Ammon's horn (tissue), 1 donor: ENCODE measurements at places on chromosomes 5 and 9.
A peak's percentile ranks its signal among the peaks of the same experiment; 100 is the strongest.

GRCh38 chr9:96399325-96399633 lies 15.8 kb upstream of the SLC35D2 start:
- DNase-seq: no peak

GRCh38 chr5:56233230-56233629 lies at the start of gene ANKRD55:
Gene ANKRD55, minus strand, starts transcription at chr5:56233330. Its CDS starts 417 bp downstream, at chr5:56232913.
- peak; percentile 38 for DNase-seq

DNA sequence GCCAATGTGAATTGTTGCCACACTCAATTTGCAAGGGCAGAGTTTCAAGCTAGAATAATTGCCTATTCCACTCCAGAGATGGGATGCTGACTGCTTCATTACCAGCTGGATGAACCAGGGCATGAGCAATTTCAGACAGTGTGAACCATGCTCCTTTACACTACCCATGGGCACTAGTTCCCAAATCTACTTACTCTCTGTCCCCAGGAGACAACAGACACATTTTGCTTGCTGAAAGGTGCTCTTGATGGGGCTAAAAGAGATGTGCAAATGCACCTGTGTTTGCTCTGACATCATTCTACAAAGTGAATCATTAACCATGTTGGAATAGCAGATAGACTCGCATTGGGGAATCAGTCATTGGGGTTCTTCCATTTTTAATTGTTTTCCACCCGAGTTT lies 522.3 kb upstream of the NUDT12 start:
- DNase-seq: no peak

DNA sequence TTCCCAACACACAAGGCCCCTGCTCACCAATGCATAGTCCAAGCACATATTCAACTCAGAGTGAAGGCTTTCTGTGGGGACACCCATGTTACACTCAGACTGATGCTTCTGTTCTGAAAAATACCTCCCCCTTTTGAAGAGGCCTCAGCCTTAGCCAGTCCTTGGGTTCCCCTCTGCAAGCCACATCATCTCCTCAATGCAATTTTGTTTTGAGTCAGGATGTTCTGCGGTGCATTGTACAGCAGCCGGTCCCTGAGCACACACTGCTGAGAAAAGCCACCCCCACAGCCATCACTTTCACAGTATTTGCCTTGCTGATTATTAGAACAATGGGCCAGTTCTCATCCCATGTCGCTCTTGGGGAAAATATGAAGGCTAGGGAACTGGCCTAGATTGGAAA lies 241.2 kb downstream of the FAM114A2 start:
- DNase-seq: peak; percentile 52

GRCh38 chr9:120735415-120736126 lies 21.3 kb upstream of the MEGF9 start:
- peak; percentile 22 for DNase-seq

- peak; percentile 28 for DNase-seq
Measured at GRCh38 chr9:81455462-81456219, 233.7 kb downstream of the TLE1 start.

GRCh38 chr5:164487939-164488338 lies 982.5 kb downstream of the MAT2B start:
- no peak for DNase-seq

- DNase-seq: no peak
Measured at GRCh38 chr9:124812441-124812876, 35.5 kb downstream of the OLFML2A start.

DNA sequence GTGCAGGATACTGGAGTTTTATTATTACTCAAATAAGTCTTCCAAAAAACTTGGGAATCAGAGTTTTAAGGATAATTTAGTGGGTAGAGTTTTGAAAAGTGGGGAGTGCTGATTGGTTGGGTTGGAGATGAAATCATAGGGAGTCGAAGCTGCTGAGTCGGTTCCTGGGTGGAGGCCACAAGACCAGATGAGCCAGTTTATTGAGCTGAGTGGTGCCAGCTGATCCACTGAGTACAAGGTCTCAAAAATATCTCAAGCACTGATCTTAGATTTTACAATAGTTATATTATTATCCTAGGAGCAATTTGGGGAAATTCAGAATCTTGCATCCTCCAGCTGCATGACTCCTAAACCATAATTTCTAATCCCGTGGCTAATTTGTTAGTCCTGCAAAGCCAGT lies 804.9 kb upstream of the SEMA6A start:
- no peak for DNase-seq

GRCh38 chr5:178587763-178588611 lies 2.2 kb downstream of the COL23A1 start:
- no peak for DNase-seq
